Stimulated activated naive B cell treated with anti-CD40 and anti-IgM and Interleukin-4, amounts not matched to agents 10 μg/mL and 1 μg/mL and 100 μg/mL, for 72 hours (primary cell): ENCODE measurements at places on chromosomes 3 and 15.

DNA sequence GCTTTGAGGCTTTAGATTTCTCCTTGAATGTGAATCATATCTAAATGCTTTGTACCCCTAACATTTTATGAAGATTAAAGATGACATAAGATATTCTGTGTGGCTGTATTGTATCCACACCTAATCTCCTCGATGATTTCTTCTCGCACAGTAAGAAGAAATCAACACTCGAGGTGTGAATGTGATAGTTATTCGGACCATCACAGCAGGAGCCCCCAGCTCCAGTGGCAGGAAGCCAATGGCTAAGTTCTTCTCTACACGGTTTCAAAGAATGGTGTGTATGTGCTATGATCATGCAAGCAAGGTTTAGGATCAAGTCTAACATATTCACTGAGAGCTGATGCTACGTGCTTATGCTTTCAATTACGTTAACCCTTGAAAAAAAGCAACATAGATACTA is 271.0 kb downstream of the SUCLG2 start:
- no peak for DNase-seq

- no peak for DNase-seq
Observed at GRCh38 chr3:81793410-81793809, 32.0 kb upstream of the GBE1 start.

DNA sequence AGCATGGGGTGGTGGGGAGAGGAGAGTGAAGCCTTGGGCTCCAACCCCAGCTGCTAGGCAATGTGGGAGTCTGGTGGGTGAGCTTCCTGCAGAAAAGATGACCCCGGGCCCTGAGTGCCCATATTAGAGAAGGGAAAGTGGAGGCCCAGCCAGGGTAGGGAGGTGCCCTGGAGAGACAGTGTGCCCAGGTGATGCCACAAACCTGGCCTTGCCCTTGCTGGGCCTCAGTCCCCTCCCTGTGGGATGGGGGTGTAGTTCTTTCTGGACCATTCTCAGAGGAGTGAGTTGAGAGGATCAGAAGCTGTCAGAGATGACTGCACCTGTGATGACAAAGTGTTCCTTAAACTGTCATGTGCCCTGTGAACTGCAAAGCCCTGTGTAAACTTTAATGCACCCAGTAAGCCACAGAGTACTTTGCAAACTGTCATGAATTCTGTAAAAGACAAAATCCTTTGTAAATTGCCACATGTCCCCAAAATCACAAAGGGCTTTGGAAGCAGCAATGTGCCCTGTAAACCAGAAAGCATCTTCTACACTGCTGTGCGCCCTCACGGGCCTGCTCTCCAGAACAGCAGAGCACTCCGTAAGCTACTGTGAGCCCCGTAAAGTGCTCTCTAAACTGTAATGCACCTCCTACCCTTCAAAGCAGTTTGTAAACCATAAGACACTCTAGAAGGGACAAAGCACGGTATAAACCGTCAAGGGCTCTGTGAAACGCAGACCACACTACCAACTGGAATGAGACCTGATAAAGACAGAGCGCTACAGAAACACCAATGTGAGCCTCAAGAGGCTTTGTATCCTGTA is 51.3 kb upstream of the FGD5 start:
- no peak for DNase-seq

GRCh38 chr15:57203906-57204305 is 172.4 kb upstream of the CGNL1 start:
- no peak for DNase-seq

GRCh38 chr3:16369276-16369675 is 104.3 kb downstream of the OXNAD1 start:
- DNase-seq = no peak

DNA sequence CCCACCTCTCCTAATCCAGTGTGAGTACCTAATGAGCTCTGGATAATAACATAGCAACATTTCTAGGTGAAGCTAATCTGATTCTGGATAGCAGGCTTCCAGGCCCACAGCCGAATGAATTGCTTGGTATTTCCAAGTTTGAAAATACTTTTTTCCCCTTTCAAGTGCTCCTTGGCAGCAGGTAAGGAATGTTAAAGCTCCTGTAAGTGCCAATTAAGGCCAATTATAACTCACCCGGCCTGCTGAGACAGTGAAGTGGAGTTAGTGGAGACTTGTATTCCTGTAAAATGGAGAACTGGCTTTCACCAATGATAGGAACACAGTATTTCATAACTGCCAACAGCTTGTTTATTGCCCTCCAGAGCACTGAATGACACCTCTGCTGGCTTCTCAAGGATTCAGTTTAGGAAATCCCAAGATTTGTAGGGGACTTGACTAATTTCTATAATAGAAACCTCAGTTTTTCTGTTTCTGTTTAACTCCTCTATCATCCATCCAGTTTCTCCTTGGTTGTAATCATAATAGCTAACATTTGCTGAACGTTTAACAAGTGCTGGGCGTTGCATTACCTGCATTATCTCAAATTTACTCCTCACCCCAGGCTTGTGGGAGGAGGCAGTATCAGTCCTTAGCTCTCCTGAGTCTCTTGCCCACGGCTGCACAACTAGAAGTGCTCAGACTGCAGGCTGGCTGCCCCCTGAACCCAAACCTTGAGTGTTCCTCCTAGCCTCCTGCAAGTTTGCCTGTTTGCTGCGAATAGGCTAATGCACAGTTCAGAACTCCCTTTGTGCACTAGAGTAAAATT is 52.7 kb upstream of the SCAANT1 start:
- no peak for DNase-seq

- no peak for DNase-seq
Observed at GRCh38 chr3:65914740-65915367, 123.9 kb downstream of the MAGI1 start.

DNA sequence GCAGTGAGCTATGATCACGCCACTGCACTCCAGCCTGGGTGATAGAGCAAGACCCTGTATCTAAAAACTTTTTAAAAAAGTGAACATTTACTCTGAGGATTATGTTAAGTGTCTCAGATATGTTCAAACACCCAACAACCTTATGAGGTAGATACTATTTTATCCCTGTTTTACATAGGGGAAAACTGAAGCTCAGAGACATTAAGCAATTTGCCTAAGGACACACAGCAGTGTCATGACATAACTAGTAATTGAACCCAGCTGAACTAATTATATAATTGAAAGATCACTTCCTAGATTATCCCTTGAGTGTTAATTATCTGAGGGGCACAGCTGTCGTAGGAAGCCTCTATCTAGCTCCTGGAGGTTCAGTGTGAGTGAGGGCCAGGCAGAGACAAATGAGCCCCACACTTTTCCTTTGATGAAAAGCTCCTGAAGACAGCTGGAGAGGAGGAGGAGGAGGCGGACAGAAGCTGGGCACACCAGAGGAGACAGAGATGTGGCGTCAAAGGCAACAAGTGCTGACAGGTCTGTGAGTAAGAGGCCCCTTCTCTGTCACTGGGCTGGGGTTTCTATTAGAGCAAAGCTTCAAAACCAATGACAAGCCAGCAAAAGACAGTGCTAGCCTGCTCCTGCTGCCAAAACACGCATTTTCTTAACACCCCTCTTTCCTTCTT is 20.5 kb downstream of the TRH start:
- DNase-seq = no peak

DNA sequence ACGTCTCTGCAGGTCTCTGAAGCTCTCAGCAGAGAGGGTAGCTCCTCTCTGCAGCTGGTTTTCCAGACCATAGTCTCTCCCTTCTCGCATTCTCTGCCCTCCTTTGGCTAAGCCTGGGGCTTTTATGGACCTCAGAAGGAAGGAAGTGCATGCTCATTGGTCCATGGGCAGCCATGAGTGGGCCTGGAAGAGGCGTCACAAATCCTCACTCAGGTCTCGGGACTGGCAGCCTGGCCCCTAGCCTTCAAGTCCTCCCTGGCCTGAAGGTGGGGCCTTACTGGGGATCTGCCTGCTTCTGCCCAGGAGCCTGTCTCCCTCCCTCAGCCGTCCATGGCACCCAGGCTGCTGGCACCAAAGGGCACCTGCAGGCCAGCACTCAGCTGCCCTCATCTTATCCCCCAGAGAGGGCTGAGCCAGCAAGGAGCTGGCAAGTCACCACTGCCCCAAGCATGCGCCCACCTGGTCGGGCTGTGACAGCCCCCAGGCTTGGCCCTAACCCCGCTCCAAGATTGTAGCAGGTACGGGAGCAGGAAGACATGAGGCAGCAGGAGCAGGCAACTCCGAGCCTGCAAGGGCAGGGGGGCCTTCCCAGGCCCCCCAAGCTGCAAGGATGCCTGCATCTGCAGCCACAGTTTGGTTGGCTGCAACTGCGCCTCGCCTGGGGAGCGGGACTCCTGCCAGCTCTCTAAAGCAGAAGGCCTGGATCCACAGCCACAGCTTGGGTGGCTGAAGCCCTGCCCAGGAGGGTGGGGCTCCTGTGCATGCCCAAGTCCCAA is 37.4 kb downstream of the GHSR start:
- no peak for DNase-seq

DNA sequence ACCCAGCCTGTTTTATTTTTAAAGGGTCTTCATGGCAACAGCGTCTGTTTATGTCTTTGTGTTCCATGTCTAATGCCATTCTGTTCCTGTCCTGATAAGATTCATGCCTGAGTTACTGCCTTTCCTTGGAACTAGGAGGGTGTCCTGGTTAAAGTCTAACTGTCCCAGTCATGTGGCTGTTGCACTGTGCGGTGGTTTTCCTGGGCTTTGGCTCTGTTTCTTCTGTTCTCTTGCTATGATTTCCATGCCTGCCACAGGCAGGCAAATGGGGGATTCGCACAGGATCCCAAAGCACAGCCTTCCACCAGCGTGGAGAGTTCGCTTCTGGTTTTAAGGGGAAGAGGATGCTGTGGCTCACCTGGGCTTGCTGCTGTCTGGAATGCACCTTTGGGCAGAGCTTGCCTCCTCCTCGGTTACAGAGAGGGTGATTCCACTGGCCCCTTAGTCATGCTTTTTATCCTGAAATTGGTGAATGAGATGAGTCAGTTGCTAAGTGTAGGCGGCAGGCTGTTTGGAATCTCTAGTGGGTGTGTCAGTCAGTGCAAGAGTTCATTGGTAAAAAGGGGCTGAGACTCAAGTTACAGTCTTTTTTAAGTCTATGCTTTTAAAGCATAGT is 86.8 kb downstream of the CCK start:
- DNase-seq = no peak

- no peak for DNase-seq
Observed at GRCh38 chr3:52315006-52315405, 1.1 kb upstream of the DNAH1 start.

GRCh38 chr3:146129750-146130149 is 31.2 kb downstream of the PLOD2 start:
- DNase-seq = no peak

DNA sequence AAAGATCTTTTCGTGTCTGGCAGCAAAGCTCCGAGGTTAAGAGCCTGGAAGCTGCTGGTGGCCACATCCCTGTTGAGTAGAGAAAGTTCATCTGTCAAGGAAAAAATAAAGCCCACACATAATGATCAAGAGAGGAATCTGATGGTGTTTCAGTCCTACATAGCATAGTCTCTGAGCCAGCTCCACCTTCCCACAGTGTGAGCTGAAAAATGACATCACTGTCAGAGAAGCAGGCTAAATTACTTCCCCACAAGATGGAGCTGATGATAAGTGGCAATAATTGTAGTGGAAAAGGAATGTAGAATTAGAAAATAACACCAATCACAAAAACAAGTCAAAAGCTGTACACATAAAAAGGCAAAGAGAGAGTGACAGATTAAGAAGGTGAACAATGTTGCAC is 84.5 kb downstream of the AQP9 start:
- no peak for DNase-seq

DNA sequence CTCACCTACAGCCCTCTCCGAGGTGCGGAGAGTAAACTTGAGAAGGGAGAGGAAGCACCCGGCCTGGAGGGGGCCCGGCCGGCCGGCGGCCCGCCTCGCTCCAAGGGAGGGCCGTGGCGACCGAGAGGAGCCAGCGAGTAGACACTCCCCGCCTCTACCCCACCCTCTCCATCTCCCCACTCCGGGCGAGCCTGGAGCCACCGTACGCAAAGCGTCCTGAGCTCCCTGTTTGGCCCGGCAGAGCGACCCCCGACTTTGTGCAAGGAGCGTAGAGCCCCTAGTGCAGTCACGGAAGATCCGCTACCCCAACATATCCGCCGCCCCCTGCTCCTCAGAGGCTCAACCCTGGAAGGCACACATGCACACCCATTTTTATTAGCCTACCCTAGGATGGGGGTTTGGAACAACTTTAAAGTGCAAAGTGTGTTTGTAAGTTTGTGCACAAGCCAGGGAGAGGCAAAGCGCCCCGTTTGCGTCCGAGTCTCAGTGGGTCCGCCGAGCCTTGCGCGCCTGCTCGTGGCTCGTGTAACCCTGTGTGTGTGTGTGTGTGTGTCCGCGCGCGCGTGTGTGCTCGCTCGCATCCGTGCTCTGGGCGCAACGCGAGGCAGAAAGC is 508 bp upstream of the SMAD6 start:
- DNase-seq = no peak

DNA sequence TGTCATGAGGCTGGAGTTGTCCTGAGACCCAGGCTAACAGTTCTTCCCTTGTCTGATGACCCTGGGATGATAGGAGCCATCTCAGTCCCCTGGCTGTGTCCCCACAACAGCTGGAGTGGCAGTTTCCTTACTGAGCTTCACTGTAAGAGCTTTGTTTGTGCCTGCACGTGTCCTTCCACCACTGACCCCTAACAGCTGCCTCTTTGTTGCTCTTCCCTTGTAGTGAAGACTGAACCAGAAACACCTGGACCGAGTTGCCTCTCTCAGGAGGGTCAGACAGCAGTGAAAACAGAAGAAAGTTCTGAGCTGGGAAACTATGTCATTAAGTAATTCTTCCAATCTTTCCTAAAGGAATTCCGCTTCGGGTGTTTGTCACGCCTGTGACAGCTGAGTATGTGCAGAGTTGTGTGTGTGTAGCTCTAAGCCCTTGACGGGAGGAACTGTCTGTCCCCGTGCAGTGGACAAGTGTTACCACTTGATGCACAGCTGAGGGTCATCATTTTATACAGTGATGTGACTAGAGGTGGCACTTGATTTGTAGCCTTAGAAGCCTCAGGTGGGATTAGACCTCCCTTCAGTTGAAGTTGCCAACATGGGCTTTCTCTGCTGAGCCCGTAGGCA is 25.0 kb downstream of the MAP6D1 start:
- DNase-seq = no peak

GRCh38 chr3:136194409-136195257 is 1.5 kb downstream of the MSL2 start:
- DNase-seq = peak; percentile 69

GRCh38 chr3:127940116-127940515 is 25.1 kb downstream of the KBTBD12 start:
- no peak for DNase-seq
